ENCODE measurements at places on chromosomes 1 and 21.

- DNase-seq = peak; percentile 95
These were observed 291.1 kb upstream of the SGIP1 start for GRCh38 chr1:66242646-66243547.

DNA sequence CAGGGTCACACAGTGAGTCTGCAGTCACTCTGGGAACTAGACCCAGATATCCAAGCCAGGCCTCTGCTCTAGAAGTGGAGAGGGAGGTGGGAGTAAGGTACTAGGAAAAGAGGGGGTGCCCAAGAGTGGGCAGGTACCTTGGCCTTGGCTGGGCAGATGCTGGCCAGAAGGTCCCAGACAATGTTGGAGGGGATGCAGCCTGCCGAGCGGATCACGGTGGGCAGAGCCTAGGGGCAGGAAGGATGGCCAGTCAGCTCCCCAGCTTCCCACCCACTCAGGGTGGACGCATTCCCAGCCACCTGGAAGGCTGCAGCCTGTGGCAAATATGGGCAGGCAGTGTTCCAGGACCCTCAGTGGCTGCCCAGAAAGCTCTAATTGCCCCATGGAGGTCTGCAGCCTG lies 23.3 kb downstream of the SPOCD1 start:
- no peak for DNase-seq

- no peak for DNase-seq
These were observed 526.9 kb downstream of the MATN1 start for GRCh38 chr1:30196457-30196856.

DNA sequence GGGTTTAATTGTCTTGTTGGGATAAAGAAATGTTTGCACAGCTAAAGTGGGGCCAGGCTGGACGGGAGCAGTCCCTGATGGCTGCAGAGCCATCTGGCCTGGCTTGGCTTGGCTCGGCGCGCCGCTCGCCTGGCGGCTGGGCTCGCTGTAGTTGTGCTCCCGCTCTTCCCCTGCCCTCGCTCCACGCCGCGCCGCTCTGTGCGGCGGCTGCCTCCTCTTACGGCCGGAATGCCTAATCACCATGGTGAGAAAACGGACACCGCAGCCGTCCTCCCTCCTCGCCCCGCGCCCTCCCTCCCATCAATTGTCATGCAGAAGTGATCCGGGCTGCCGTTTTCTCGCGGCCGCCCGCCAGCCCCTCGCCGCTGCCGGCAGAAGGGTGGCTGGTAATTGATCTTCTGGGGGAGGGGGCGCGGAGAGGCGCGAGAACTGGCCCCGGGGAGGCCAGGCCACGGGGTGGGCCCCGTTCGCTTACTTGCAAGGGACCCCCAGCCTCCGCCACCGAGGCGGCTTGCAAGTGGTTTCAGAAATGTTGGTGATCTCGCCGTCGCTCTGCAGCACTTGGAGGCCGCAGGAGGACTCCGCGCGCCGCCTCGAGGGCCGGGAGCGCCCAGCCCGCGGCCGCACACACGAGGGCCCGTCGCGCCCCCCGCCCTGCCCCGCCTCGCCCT lies 12.4 kb downstream of the RNF220 start:
- peak; percentile 91 for DNase-seq

GRCh38 chr1:50929376-50929958 lies 30.6 kb downstream of the FAF1 start:
- DNase-seq = peak; percentile 50

DNA sequence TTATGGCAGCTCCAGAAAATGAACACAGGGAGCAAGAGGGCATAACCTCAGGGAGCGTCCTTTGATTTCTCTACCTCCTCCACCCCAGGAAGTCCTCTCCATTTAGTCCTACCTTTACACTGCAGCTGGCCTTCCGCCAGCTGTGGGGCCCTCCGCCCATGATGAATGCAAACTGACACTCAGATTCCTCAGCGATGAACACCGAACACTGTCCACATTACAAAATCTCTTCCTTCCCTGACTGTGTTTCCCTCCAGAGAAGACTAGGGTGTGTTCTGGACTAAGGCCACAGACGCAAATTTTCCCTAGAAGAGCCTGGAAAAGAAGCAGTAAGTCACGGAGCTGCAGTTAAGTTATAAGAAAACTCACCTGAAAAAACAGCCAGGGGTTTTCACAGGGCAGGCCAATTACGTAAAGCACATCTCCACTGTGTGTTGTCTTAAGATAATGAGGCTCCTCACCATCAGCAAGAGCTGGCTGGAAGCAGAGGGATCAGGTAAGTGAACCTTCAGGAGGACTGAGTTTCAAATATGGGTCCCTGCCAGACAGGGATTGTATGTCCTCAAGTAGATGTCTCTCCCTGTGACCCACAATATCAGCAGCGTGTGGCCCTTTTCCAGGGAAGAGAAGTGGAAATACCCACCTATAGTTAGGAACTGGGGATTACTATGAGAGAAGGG lies 46.3 kb upstream of the ATP1B1 start:
- no peak for DNase-seq

DNA sequence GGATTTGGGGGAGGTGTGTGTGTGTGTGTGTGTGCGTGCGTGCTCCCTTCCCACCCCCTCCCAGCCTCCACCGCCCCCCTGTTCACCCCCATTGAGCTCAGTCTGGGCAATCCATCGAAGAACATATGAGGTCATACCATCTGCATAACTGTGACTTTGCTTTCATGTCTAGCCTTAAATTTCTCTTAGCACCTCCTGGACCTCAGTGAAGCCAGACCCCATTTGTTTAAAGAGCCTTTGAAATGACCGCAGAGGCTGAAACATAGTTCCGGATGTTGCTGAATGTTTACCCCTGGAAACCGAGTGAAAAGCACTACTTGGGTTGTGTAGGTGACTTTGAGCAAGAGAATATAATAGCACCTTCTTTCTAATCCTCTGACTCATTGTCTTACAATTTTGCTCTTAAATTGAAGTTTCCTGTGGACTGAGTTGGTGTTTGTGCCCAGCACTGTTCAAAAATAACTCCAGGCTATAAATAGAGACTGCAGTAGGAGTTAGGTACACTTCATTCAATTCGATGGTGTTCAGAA lies 75.4 kb downstream of the UBE4B start:
- peak; percentile 13 for DNase-seq

GRCh38 chr21:43204638-43205037 lies 35.8 kb downstream of the CRYAA start:
- no peak for DNase-seq

GRCh38 chr1:184793967-184794366 lies 39.3 kb upstream of the EDEM3 start:
- no peak for DNase-seq

All from eye (tissue), 1 donor.